Upper lobe of right lung (tissue), 1 donor: ENCODE measurements at places on chromosomes 16 and 17. TPM values are rescaled to one million over a fixed set of nuclear protein-coding genes. Genes with fewer than 3 reads are reported as not detected.
A peak's percentile ranks its signal among the peaks of the same experiment; 100 is the strongest.

GRCh38 chr17:73156166-73156840 lies 8.5 kb upstream of the SSTR2 start:
- DNase-seq: peak; percentile 82

DNA sequence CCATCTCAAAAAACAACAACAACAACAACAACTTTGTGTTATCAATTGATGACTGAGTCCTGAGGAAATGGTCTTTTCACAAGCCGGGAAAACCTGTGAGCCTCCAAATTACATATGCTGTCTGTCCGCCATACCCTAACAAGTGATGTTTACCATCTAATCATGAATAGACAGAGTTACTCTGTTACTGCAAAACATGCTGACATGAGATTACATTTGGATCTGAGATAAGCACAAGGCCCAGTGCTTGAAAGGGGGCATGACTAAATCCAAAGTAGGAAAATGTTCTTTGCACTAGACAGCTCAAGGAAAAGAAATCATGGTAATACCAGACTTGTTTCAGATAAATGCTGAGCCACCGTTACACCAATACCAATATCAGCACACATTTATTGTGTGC lies 8.6 kb upstream of the ATXN1L start:
- no peak for DNase-seq

- no peak for DNase-seq
These were observed 1.6 kb upstream of the GAS7 start for GRCh38 chr17:10200016-10200415.

The HP gene
- total RNA-seq: 94.2 TPM

The SULT1A4 gene
- total RNA-seq: 20.0 TPM

The TMEM132E gene
- total RNA-seq: 0.23 TPM

DNA sequence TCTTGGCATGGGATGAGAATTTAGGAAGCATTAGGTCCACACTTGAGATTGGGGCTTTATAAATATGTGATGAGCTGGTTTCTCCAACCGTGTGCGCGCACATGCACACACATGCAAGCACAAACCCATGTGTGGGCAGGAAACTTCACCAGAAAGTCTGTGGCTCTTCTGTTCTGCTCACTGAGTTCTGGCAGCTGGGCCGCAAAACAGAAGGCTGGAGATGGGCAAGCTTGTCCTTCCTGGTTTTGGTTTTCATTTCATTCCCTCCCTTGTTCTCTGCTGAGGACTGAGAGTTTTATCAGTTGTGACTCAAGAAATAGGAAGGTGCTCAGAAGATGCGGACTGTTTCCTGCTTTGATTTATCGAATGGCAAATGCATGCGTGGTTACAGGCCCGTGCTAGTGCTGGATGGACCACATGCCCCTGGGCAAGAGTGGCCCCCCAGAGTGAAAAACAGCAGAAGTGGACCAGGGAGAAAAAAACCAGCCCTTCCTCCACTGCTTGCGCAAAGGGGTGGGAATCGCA lies 14.1 kb downstream of the MAP3K14 start:
- DNase-seq: no peak
